ENCODE measurements at places on chromosomes 1 and 21.

DNA sequence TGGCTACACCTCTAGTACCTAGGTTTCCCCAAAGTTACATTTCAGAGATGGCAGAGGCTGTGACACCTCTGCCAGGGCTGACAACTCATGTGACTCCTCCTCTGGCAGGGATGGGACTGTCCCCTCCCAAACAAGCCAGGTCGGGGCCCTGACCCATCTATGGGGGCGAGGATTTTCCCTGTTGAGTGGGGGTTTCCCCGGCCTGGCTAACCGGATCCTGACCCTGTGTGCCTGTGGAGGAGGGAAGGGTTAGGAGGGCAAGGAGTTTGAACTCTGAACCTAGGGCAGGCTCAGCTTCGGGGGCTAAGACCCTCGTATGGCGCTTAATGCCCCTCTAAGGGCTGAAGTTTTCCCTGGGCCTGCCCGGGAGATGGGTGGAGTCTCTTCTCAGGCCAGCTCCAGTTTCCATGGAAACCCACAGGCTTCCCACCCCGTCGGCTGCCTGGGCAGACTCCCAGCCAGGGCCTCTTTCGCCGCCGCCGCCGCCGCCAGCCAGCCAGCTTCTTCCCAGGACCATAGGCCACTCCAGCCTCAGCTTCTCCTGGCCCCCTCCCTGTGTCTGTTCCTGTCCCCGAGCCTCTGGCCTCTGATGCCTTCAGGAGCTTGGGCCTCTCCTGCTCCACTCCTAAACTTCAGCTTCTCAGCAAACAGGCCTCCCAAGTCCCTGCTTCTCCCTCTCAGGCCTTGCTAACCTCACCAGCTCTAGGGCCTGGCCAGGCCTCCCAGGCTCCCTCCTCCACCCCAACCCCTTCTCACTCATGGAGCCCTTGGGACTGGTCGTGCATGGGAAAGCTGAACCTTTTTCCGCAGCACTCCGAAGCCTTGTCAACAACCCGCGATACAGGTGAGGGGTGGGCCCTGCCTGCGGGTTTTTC lies at the start of gene BTBD19:
BTBD19 (plus strand) TSS at position 461 of the 875 bp plus-strand sequence; CDS start at position 759, 298 bp downstream.
- DNase-seq = no peak

GRCh38 chr1:100321100-100321493 lies 31.2 kb upstream of the CDC14A start:
- no peak for DNase-seq

DNA sequence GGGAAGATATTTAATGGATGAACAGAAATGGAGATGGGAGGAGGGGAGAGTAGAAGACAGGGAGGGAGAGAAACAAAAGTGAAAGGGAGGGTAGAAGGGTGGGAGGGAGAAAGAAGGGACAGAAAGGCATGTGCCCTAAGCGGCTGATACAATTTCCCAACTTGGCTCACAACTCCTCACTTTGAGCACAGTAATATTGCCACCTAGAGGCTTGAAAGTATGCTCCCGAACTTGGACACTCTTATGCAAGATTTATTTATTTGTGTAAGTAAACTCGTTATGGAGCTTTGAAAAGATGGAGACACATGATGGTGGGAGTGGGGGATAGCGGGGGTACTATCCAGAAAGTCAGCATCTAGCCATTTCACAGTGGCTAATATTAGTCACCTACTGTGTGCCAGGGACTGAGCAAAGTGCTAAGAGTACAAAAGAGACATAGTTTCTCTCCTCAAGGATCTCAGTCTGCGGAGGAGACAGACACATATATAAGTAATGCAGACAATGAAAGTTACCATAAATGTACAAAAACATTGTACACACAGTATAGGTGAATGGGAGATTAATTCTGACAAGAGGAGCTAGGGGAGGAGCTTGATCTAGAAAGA lies 189.7 kb downstream of the SEC16B start:
- DNase-seq = peak; percentile 36

DNA sequence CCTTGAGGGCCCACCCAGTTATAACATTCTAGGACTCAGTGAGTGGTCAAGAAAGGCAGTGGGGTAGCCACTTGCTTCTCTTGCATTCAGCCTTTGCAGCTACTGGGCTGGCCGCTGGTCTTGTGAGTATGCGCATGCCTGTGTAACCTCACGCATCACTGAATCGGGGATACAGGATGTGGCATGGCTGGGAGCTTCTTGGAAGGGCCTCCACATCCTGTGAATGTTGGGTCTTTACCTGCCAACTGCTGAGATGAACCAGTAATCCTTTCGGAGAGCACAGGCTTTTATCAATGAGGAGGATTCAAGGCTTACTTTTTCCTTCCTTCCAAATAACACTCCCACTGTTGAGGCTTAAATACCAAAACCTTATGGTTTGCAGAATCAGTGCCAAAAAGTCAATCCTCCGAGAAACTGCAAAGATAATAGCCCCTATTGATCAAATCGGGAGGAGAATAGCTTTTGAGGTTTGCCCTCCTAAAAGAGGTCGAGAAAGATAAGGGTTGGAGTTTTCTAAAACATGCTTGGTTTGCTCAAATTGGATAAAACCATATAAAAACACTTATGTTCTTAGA lies 198.9 kb upstream of the UBE2U start:
- no peak for DNase-seq

DNA sequence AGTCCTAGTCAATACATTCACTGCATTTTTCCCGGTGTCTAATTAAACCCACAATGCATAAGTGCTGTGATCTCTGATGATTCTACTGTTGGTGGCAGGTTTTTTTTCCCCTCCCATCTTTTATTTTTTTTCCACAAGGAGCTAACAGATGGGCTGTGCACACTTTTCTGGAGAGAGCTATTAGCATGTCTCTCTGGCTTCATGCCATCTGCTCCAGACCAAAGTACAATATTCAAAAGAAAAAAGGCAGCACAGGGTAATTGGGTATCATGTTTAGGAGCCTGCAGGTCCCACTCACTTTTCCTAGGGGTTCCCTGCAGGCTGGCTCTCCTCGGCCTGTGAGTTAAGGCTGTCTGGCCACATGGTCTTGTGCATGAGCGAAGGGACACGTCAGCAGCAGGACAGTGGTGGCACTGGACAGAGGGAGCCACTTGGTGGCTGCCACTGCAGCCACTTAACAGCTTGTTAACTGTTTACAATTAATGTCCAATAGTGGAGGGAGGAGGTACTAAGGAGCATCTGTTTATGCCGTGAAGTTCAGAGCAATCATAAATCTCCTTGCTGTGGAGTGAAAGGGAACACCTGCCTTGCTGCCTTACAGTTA lies 53.5 kb upstream of the C8B start:
- DNase-seq = no peak

DNA sequence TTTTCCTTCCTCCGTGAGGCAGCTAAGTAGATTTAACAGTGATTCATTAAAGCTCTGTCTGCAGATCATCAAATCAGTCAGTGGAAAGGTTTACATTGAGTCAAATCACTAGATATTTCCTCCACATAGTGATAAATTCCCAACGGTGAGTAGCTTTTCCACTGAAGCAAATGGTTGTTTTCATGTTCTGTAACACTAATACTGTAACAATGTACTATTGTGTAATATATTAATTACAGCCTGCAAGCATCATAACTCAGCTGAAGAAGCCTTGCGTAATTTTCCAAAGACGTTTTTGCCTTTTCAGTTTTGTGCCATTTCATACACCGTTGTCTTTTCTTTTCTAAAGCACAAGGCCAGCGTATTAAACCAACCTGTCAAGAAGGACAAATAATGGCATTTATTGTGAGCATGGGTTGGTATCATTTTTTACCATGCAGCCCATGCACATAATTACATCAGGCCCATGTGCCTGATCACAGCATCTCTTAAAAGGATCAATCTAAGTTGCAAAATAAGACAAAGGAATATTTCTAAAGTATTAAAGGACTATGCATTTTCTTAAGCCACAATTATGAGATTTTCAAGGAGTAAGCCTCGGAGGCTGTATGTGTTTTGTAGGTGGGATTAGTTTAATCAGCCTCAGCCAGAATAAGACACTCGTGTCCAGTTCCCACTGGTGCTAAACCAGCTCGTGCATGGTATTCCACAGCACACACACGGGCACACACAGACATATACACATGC lies 16.7 kb upstream of the PDE9A start:
- peak; percentile 90 for DNase-seq

GRCh38 chr1:178492341-178492740 lies 4.4 kb downstream of the CLEC20A start:
- no peak for DNase-seq

GRCh38 chr1:21232044-21232443 lies 55.3 kb upstream of the EIF4G3 start:
- DNase-seq = no peak

DNA sequence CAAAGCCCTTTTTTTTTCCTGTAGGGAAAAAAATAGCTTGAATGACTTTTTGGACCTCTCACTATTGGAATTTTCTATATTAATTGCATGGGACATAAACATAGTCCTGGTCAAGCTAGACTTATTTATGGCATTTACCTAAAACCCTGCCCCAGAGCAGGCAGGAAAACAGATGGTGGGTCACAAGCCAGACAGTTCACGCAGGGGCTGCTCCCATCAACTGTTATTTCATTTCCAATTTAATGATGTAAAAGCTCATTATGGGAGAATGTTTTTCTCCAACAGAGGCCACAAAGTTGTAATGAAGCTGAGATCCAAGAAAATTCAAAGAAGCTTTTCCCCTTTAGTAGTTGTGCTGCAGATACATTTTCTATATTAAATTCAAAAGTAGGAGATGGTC lies 99.2 kb downstream of the SGIP1 start:
- no peak for DNase-seq

- no peak for DNase-seq
Measured at GRCh38 chr1:112544011-112544688, 35.4 kb downstream of the WNT2B start.

DNA sequence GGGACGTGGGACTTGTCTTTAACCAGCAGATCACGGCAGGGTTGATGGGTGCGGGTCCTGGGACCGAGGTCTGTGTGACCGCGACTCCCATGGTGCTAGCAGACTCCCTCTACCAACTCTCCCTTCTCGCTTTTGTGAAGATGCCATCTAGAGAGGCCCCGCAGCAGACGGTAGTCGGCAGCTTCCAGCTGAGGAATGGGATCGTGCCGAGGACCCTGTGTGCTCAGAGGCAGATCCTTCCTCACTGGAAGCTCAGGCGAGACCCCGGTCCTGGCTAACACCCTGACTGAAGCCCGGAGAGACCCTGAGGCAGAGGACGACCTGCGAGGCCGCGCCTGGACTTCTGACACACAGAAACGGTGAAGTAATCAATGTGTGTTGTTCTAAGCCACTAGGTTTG lies 12.5 kb upstream of the SPATC1L start:
- no peak for DNase-seq

DNA sequence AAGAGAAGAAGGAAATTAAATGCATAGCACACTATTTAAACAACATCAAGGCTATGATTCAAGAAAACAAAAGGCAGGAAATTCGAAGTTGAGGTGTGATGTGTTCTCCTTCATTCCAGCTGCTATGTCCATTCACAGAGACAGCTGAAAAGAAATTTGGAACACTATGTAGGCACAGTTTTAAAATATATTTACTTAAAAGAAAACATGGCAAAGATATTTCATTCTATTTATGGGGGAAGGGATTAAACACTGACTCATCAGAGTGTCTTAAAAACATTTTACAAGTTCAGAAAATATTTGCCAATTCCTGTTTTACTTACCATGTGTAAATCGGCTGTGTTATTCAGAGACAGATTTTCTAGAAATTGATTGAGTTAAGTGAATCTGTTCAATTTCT lies 39.4 kb upstream of the NGF start:
- no peak for DNase-seq

DNA sequence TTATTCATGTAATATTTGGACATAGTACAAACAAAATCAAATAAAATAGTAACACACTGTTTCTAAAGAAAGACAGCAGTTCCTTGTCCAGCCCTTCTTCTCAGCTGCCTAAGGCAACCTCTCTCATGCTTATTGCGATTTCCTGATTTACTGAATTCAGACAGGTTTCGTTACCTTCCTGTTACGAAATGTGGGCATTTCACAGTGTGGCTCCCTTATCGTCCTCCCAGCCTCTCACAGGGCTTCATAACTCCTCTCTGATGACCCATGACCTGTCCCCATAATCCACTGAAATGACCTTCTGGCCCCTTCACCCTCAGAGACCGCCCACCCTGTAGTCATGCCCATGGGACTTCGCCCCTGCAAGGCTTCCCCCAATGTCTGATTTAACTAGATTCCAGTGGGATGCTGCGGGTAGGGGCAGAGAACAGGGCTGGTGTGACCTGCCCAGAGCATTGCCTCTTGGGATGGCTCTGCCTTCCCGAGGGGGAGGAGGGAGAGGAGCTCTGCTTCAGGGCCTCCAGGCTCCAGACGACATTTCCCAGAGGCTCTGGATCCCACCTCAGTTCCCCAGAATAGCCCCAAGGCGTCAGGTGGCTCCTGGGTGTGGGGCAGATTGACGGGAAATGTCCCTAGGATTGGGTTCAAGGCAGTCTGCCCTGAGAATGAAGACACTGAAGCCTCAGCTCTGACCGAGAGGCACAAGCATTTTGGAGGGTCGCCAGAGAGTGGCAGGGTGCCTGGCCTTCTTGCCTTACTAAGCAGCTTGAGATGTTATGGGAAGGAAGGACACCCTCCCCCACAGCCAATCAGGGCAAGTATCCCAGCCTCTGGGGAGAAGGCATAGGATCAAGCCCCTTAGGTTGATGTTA lies 20.6 kb downstream of the PADI2 start:
- DNase-seq = no peak

DNA sequence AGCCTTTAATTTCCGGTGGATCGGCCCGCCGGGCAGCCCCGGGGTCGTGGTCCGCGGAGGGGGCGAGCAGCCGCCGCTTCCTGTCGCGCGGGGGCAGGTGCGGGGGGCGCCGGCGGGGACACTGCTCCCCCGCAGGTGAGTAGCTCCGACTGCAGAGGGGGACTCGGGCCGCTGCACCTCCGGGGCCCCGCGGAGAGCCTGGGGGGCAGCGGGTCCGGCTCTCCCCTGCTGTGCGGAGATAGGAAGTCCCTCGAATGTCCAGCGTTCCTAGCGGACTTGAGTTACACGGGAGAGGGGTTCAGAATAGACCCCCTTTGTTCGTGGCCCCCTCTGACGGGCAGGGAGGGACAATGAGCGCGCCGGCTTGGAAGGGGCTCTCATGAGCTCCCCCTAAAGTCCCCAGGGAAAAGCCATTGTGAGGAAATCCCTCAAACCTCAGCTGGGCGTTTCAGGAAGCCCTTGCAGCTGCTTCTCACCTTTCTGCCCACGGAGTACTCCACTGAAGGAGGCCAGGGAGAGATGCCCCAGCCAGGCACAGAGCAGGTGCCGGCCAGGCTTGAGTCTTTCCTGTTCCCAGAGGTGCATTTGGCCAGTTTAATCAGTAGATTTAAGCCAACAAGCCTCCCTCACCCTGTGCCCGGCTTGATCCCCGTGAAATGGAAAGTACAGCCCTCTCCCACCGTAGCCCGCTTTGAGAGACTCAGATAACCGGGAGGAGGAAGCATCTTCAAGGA lies 925 bp downstream of the PDE9A start:
- peak; percentile 84 for DNase-seq

DNA sequence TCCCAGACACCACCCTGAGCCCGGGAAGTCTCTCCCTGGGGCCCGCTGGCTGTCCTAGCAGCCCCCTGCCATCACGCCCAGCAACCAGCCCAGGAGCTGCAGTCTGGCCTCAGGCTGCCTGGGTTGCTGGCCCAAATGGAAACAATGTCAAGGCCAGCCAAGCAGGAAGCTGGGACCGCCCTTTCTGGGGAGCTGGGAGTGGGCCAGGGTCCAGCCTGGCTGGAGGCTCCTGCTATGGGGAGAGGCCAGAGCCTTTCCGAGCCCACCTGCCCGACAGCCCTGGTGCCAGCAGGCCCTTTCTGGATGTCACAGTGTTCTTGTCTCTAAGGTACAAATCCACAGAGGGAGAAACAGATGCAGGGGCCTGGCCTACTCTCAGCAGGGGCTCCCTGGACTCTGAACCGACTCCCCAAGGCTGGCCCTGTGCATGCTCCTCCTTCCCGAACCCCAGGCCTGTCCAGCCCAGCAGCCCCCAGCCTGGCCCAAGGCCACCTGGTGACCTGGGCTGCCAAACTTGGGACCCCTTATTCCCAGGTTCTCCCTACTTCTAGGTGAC lies 1.2 kb upstream of the MMEL1 start:
- DNase-seq = no peak

Measured in D721Med (cell line).